NCI-H1694 treated with DMSO at 0.1 percent for 48 hours (cell line): ENCODE measurements at places on chromosomes 4 and X.
A peak's percentile ranks its signal among the peaks of the same experiment; 100 is the strongest.

- DNase-seq: no peak
Measured at GRCh38 chrX:135114392-135114791, 5.9 kb downstream of the ETDB start.

DNA sequence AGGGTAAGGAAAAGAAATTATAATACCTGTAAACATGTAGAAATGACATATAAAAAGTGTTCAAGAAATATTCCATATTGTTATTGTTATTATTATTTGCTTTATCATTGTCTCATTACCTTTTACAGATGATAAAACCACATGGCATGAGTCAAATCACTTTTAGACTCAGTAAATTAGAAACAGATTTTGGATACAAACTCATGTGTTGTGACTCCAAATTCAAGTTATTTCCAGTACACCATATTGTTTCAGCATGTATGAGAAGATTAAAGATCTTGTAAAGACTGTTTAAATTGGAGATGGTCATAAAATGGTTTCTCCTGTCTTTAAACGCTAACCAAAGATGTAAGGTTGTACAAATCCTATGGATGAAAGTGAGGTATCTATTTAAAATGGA, 18.1 kb downstream of the PPP1R2C start:
- no peak for DNase-seq

GRCh38 chr4:55008166-55009056, 117.0 kb downstream of the KDR start:
- no peak for DNase-seq

GRCh38 chrX:38878641-38879340, 77.5 kb downstream of the MID1IP1 start:
- no peak for DNase-seq

DNA sequence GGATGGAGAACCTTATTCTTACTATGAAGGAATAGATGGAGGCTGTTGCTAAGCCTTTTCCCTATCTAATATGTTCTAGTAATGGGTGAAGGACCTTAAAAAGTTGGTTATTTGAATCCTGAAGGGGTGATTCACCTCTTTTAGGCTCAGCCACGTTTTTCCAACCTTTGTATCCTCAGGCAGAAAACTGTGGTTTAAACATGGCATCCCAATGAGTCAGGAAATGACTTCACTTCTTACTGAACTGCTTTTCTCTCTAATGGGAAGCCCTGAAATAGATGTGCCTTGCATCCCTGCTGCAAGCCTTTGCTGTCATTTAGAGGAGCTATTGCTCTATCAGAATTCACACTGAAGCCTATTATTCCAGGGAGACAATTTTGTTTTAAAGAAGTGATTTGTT, 191.0 kb upstream of the ARX start:
- DNase-seq: no peak

DNA sequence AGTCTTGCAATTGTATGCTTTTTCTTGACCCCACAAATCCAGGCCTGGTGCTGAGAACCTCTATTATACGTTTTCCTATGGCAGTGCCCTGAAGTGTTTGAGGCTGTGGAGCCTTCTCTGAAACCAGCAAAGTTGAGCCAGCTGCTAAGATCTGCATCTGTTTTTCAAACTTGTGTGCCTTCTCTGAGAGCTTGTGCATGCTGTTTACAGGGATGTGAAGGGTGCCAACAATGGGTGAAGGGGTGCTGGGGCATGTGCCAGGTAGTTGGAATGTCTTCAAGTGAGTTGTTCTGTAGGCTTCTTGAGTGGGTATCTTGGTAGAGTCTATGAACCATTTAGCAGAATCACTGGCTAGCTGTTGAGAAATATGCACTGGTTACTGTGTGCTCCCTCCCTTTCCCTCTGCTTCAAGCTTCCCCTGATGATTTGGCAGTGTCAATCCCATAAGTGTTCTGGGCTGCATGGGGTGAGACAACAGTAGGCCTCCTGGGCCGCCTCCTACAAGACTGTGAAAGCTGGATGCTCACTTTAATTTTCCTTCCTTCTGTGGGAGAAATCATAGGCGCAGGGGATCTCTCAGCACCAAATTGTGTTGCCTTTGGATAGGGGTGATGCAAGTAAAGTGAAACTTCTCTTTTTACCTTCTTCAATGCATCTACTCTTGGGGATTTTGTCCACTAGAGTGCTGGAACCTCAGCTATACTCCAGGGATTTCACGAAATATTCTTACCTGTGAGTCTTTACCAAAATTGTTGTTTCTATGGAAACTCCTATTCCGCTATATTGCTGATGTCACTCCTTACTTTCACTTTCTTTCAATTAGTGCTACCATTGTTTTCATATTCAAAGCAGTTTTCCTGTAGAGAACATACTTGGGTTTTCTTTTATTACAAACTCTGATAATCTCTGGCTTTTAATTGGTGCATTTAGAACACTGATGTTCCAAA, 30.0 kb downstream of the ITM2A start:
- DNase-seq: no peak

DNA sequence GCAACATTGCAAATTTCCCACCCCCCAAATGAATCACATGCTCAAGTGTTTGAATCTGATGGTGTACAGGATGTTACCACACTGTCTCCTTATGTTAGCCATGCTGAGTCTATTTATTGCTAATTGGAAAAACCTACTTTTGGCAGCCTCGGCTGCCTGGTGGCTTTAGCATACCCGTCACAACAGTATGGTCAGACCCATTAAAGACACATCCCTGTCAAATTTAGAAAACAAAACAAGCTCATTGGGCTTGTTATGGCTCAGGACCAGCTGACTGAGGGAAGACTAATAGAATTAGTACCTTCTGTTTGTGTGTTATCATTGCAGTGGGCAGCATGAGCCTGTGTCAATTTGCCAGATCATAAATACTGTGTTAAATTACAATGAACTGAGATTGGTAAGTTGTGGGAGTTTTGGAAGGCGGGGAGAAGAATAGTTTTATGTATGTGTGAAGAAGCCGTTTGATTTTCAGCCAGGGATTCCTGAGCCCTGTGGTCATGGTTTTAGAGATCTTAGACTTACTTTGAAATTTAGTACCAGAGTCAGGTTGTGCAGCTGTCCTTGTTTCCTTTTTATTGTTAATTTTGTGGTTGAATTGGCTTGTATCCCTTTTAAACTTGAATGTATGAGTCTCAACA, 66.8 kb downstream of the POLA1 start:
- peak; percentile 27 for DNase-seq

DNA sequence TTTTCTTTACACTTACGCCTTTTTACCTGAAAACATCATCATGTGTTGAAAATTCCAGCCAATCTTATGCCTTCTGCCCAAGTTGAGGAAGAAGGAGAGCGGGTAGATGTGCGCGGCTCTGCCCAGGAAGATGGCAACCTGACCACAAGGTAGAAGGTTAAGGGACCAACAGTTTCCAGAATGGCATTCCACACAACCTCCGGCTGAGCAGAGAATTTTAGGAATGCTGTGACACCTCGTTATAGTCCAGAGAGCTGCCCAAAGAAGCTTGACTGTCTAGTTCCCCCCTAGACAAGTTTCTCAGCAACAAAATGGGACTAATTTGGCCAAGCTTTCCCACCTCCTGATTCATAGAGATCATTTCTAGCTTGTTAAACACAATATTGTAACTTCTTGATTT, 75.1 kb downstream of the CHST7 start:
- no peak for DNase-seq

GRCh38 chr4:177611974-177612664, 169.9 kb upstream of the AGA start:
- DNase-seq: no peak

GRCh38 chr4:10066670-10067651, 45.7 kb upstream of the SLC2A9 start:
- DNase-seq: no peak

DNA sequence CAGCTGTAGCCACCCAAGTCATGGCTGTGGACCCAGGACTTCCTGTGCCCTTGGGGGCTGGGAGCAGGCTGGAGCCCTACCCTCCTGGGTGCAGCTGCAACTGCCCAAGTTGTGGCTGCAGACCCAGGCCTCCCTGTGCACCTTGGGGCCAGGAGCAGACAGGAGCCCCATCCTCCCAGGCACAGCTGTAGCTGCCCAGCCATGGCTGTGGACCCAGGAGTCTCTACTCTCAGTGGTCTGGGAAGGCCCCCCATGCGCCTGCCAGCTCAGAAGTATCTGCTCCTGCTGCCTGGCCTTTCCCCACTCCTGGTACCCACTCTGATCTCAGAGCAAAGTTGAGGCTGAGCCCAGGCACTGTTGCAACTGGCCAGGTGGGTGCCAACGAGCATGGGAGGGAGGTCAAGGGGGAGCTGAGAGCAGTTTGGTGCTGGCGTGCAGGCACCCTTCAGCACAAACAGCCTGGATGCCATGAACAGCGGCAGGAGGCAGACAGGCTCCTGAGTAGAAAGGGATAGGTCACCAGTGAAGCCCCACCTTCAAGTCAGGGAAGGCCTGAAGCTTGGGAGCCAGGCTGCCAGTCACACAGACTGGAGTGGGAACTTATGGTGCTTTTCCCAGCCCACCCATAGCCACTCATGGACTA, 21.5 kb downstream of the PRRG1 start:
- no peak for DNase-seq
